ENCODE measurements at places on chromosomes 12 and 14.

DNA sequence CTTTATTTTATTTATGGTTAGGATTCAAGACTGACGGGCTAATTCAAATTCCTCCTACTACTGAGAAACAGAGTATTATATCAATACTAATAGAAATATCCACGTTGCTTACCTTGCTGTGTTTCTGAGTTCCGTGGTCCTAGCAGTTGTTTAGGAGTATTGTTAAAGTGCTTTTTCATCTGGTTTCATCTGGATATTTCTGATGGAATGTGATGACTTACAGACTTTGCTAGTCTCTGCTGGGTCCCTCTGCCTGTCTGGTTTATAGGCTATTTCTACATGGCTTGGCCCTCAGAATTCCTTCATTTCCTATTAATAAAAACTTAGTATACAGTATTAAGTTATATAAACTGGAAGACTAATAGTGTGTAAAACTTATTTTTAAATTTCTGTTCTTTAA, at the start of gene SMCO3:
Gene SMCO3, minus strand, starts transcription at position 169 of the 400 bp plus-strand sequence. CDS start 7,502 bp downstream, outside the sequence.
- H3K4me1 ChIP-seq: no peaks in the 10 kb centered on the region
- no peak within 1 kb of the TSS for H3K4me3 ChIP-seq
- H3K36me3 ChIP-seq: no peaks in the 10 kb centered on the region
- no peaks in the 10 kb centered on the region for H3K27me3 ChIP-seq
- no peak for DNase-seq

- no peak overlapping the region for H3K27ac ChIP-seq
- peaks cover 95% of the 10 kb centered on the region for H3K36me3 ChIP-seq
- no peaks in the 10 kb centered on the region for H3K27me3 ChIP-seq
- DNase-seq: no peak
- H3K4me1 ChIP-seq: no peaks in the 10 kb centered on the region
- no peak overlapping the region for H3K4me3 ChIP-seq
Measured at GRCh38 chr14:91464615-91465205, 45.4 kb downstream of the PPP4R3A start.

DNA sequence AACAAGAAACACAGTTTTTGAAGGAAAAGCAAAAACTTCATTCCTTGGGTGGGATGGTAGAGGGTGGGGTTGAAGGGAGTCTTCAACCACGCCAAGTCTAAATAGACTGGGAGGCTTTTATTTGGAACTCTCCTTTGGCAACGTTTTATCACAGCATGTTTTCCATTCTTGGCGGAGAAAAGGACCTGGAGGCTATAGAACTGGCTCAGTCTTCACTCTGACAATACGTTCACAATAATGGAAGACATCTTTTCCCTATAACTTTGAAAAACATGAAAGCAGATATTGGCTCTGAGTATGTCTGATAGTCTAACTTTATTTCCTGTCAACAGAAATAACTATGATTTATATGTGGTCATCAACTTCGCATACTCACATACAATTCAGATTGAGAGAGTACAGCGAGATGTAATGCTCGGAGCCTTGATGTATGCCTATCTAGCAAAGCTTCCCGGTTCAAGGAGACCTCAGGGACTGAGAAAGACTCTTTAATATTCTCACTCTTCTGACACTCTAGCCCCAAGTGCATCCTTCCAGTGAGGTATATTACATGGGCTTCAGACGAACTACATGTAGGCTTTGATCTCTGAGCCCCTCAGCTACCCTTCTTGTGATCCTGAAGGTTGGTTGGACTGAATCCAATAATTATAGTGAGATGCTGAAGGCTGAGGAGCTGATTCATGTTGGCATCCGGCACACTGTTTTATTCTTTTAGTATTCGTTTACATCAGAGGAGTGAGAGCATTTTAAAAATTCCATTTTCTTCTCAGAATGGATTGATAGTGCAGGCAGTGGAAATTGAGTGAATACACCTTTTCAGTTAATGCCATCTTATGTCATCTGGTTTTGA, 14.0 kb downstream of the TMEM30B start:
- no peaks in the 10 kb centered on the region for H3K27me3 ChIP-seq
- no peaks in the 10 kb centered on the region for H3K36me3 ChIP-seq
- no peak for DNase-seq
- no peaks in the 10 kb centered on the region for H3K4me1 ChIP-seq
- no peak overlapping the region for H3K4me3 ChIP-seq

DNA sequence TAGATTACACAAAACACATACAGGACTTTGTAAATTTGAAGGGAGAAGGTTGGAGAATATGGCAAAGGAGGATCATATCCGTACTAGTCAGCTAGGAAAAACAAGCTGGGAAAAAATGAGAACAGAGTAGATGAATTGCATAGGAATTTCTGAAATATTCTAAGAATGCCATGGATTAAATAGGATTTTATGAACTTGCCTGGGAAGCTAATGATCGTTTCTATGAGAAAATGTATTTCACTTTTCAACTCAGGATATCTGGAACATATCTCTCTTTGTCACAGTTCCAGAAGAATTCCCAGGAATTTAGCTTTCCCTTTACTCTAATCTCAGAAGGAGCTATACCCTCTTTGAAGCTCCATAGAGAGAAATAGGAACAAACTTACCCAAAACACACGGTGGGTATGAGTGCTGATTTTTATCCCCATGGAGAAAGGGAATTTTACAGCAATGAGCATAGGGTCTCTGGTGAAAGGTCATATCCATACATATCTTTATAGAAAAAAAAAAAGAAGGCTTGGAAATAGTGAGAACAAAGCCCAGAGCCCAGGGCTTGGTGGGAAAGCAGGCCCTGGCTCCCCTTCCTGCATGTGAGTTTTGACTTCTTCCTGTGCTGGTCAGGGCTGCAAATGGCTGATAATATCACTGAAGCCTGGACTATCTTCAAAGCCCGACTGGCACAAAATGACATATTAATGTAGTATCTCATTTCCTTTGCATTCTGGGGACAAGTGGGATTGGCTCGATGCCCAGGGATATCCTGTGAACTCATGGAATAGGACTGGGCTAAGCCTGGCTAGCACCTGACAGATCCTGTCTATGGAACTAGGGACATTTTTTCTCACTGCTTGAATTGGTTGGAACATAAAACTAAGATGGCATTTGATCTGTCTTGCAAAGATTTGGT, 136.3 kb downstream of the AEBP2 start:
- no peaks in the 10 kb centered on the region for H3K27me3 ChIP-seq
- H3K4me3 ChIP-seq: no peak overlapping the region
- H3K36me3 ChIP-seq: no peaks in the 10 kb centered on the region
- peaks cover 16% of the 10 kb centered on the region for H3K4me1 ChIP-seq
- no peak overlapping the region for H3K27ac ChIP-seq

GRCh38 chr12:94280063-94280462, 131.7 kb downstream of the PLXNC1 start:
- H3K4me1 ChIP-seq: no peaks in the 10 kb centered on the region
- H3K4me3 ChIP-seq: no peak overlapping the region
- H3K27ac ChIP-seq: no peak overlapping the region
- H3K36me3 ChIP-seq: no peaks in the 10 kb centered on the region
- no peak for DNase-seq

GRCh38 chr12:119938049-119938667, 50.9 kb upstream of the BICDL1 start:
- H3K4me1 ChIP-seq: no peaks in the 10 kb centered on the region
- H3K27ac ChIP-seq: no peak overlapping the region
- H3K36me3 ChIP-seq: no peaks in the 10 kb centered on the region
- H3K4me3 ChIP-seq: no peak overlapping the region

- H3K36me3 ChIP-seq: peaks cover 23% of the 10 kb centered on the region
- no peaks in the 10 kb centered on the region for H3K27me3 ChIP-seq
- H3K4me3 ChIP-seq: no peak overlapping the region
- DNase-seq: no peak
- no peak overlapping the region for H3K27ac ChIP-seq
Measured at GRCh38 chr14:59295951-59296350, 107.5 kb downstream of the DAAM1 start.

DNA sequence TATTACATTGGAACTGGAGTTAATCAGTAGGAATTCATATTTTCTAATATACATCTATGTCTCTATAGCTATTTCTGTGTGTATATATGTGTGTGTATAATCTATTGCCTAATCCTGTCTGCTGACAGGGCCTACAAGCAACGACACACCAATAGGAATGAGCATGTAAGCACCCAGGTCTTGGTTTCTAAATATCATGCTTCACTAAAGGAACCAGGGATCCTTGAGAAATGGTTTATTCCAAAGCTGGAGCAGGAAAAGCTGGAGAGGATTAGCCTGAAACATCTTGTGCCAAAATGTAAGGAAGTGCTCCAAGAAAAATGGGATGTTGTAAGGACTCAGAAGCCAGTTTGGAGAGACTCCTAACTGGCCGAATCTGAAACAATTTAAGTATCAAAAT, 29.3 kb upstream of the LGALS3 start:
- H3K36me3 ChIP-seq: no peaks in the 10 kb centered on the region
- no peaks in the 10 kb centered on the region for H3K27me3 ChIP-seq
- H3K4me3 ChIP-seq: no peak overlapping the region
- no peak overlapping the region for H3K27ac ChIP-seq
- no peak for DNase-seq

GRCh38 chr14:101815994-101816393, 54.5 kb downstream of the PPP2R5C start:
- no peaks in the 10 kb centered on the region for H3K27me3 ChIP-seq
- H3K4me3 ChIP-seq: no peak overlapping the region
- H3K36me3 ChIP-seq: no peaks in the 10 kb centered on the region

GRCh38 chr12:82097877-82098276, 260.3 kb downstream of the CCDC59 start:
- H3K27me3 ChIP-seq: peaks cover 3% of the 10 kb centered on the region
- no peaks in the 10 kb centered on the region for H3K4me1 ChIP-seq
- H3K27ac ChIP-seq: no peak overlapping the region
- no peaks in the 10 kb centered on the region for H3K36me3 ChIP-seq
- no peak overlapping the region for H3K4me3 ChIP-seq

DNA sequence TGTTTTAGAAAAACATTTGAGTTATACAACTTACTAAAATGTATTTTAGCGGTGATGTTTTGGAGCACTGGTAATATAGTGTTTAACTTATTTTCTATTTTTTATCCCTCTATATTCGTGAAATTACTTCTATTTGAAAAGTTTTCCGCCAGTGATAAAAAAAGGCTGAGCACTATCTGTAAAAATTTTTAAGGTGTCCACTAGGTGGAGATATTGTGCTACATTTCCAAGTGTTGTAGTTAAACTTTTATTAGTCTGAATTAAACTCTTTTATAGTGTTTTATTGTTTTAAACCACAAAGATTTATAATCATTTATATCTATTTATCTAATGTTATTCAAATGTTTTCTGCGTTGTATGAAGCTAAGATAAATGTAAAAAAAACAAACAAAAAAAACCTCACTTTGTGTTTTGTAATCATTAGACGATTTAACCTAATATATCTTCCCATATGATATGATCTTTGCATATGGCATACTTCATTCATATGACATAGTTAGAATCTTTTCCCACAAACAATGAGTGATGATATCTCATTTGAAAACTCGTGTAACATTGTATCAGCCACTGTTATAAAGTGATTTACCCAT, 11.8 kb downstream of the ALG10B start:
- no peak for DNase-seq
- no peak overlapping the region for H3K4me3 ChIP-seq
- H3K36me3 ChIP-seq: no peaks in the 10 kb centered on the region
- H3K27me3 ChIP-seq: no peaks in the 10 kb centered on the region
- no peaks in the 10 kb centered on the region for H3K4me1 ChIP-seq
- H3K27ac ChIP-seq: no peak overlapping the region

DNA sequence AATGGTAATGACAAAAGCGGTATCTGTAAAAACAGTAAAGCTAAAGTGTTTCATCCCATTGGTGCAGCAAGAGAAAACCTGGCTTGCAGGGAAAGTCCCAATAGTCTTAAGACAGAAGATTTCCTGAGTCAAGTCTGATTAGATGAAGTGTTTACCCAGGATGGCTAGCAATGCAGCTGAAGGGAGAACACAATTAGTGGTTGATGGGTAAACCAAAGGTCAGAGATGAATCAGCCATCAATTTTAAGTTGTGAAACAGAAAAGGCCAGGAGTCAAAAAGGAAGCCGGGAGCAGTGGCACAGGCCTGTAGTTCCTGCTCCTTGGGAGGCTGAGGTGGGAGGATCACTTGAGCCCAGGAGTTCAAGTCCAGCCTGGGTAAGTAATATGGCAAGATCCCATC, 52.6 kb downstream of the SEC23A start:
- H3K27ac ChIP-seq: no peak overlapping the region
- H3K4me3 ChIP-seq: no peak overlapping the region
- no peaks in the 10 kb centered on the region for H3K27me3 ChIP-seq
- no peaks in the 10 kb centered on the region for H3K4me1 ChIP-seq

DNA sequence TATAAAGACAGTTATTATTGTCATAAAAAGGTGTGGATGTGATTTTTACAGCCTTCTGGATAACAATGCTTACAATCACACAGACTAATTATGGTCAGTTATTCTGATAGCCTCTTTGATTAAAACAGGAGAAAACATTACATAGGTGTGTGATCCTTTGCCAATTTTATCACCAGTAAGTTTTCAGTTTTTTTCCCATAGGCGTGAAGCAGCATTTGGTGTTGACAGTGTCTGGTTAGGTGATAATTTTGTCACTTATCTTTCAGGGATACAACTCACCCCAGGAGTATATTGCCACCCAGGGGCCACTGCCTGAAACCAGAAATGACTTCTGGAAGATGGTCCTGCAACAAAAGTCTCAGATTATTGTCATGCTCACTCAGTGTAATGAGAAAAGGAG, 208.8 kb downstream of the EPS8 start:
- no peaks in the 10 kb centered on the region for H3K36me3 ChIP-seq
- no peak overlapping the region for H3K27ac ChIP-seq
- no peaks in the 10 kb centered on the region for H3K27me3 ChIP-seq

- no peaks in the 10 kb centered on the region for H3K36me3 ChIP-seq
- no peak for DNase-seq
- H3K27ac ChIP-seq: no peak overlapping the region
Measured at GRCh38 chr12:93059925-93060665, 131.0 kb upstream of the EEA1 start.

DNA sequence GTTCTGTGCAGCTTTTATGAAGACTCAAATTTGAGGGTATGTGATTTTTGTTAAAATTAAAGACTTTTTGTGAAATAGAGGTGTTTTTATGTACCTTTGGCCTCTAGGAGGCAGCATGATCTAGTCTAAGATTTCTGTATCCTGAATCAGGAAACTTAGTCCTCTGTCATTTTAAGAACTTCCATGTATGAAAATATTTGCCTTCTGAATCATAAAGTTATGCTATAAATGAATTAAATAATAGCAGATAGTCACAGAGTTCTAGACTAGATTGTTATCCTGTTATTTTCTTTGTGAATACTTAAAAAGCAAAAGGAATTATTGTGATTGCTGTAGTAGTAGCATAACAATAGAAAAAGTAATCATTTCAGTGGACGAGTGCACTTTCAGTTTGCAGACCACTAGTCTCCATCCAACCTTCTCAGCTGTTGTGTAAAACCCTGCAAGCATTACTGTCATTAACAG, 56.3 kb downstream of the FGD4 start:
- H3K36me3 ChIP-seq: no peaks in the 10 kb centered on the region
- peak overlapping the region; percentile 57 for H3K27ac ChIP-seq
- H3K4me3 ChIP-seq: peak overlapping the region; percentile 63
- DNase-seq: no peak

- no peaks in the 10 kb centered on the region for H3K27me3 ChIP-seq
- peak overlapping the region; percentile 17 for H3K4me3 ChIP-seq
- no peak for DNase-seq
- H3K4me1 ChIP-seq: peaks cover 56% of the 10 kb centered on the region
Measured at GRCh38 chr14:103404032-103404918, 19.1 kb downstream of the MARK3 start.
